Activated naive CD8-positive, alpha-beta T cell treated with anti-CD3 and anti-CD28 coated beads, Interleukin-2, amount 50 U/mL, for 24 hours (primary cell): ENCODE measurements at places on chromosomes 13 and 19.

- H3K4me3 ChIP-seq, result no peak overlapping the region
- peaks cover 63% of the 10 kb centered on the region for H3K36me3 ChIP-seq
- peak overlapping the region; percentile 29 for H3K27ac ChIP-seq
- peaks cover 13% of the 10 kb centered on the region for H3K4me1 ChIP-seq
- H3K27me3 ChIP-seq, result no peaks in the 10 kb centered on the region
Observed at GRCh38 chr19:14402332-14403144, 16.6 kb downstream of the DDX39A start.

DNA sequence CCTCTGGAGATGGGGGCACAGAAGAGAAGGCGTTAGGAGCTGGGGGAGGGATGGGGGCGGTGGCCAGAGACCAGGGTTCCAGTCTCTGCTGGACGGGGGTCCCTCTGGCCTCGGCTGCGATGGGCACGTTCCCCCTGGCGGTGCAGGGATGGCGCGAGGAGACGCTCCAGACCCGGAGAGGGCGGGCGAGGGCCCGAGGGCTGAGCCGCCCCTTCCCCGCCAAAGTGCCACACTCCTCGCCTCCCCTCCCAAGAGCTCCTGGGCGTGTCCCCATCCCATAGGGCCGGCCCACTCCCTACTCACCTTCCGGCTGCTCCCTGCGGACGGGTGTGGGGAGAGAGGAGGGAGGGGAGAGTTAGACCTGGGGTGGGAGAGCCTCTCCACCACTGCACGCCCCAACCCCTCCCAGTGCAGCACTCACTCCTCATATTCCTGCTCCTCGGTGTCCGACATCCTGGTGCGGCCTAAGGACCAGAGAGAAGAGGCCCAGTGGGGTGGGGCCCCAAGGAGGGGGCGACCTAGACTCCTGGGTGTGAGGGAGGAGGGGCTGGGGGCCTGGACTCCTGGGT lies 2.2 kb downstream of the TNNT1 start:
- peaks cover under 1% of the 10 kb centered on the region for H3K36me3 ChIP-seq
- peaks cover 5% of the 10 kb centered on the region for H3K4me1 ChIP-seq
- peaks cover 51% of the 10 kb centered on the region for H3K27me3 ChIP-seq
- H3K27ac ChIP-seq, result no peak overlapping the region

DNA sequence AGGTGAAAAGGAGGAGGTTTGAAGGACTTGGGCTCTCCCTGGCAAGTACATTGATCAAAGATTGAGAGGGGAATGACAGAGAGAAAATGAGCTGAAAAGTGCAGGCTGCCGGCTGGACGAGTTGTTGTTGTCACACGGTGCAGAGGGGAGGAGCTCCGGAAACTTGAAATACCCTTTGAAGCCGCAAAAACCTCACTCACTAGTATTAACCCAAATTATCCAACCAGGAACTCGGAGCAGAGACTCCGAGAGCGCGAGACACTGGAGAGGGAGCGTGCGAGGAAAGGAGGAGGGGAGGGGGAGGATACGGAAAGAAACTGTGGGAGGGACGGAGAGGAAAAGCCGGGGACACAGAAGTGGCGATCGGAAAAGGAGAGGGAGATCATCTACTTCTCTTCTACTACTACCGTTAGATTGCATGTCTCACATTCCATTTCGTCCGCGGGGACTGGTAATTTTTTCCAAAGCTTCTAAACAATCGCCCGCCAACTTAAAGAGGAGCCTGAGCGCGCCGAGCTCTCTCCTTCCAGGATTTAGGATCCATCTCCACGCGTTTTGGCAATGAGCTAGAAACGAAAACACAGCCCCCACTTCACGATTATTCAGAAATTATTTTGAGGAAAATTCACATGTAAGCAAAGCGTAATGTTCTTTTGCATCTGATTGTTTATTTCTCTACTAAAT lies at the start of gene DACH1:
DACH1 (minus strand) TSS at position 74 of the 684 bp plus-strand sequence.
- no peaks in the 10 kb centered on the region for H3K36me3 ChIP-seq
- peaks cover 60% of the 10 kb centered on the region for H3K27me3 ChIP-seq
- H3K4me3 ChIP-seq, result peak within 1 kb of the TSS; percentile 73
- H3K4me1 ChIP-seq, result peaks cover 19% of the 10 kb centered on the region

- no peak overlapping the region for H3K4me3 ChIP-seq
- DNase-seq, result no peak
- H3K36me3 ChIP-seq, result no peaks in the 10 kb centered on the region
- H3K4me1 ChIP-seq, result no peaks in the 10 kb centered on the region
- H3K27me3 ChIP-seq, result no peaks in the 10 kb centered on the region
- H3K27ac ChIP-seq, result no peak overlapping the region
Observed at GRCh38 chr19:48685583-48685982, 10.2 kb upstream of the FUT2 start.

DNA sequence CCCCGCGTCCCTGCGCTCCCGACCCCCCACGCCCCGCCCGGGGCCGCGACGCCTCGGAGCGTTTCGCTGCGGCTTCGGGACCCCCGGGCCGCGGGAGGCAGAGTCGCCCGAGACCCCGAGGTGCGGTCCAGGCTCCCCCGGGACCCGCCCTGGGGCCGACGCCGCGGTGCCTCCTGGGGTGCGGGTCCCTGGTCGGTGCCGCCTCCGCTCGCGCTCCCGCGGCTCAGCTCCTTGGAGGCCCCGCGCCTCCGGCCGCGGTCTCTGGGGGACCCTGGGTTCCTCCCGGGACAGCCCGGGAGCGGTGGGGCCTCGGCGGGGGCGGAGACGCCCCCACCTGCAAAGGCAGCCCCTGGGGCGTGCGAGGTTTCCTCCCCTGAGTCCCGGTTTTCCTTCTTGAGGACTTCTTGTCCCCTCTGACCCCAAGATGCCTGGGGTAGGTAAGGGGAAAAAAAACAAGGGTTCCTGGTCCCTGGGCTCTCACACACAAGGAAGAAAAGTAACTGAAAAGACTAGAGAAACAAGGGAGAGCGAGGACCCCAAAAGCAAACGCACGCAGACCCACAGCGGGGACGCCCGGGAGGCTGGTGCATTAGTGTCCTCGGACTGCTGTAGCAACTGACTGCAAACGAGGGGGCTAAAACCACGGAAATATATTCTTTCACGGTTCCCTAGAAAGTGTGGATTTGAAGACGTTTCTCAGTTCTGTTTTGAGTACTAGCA lies 740 bp downstream of the ZNF555 start:
- H3K36me3 ChIP-seq, result peaks cover 10% of the 10 kb centered on the region
- no peak for DNase-seq
- H3K27me3 ChIP-seq, result no peaks in the 10 kb centered on the region
- peaks cover 19% of the 10 kb centered on the region for H3K4me1 ChIP-seq
- peak overlapping the region; percentile 71 for H3K4me3 ChIP-seq
- no peak overlapping the region for H3K27ac ChIP-seq

GRCh38 chr13:77062097-77062496 lies 35.1 kb upstream of the FBXL3 start:
- no peak overlapping the region for H3K4me3 ChIP-seq
- H3K27me3 ChIP-seq, result no peaks in the 10 kb centered on the region
- H3K27ac ChIP-seq, result peak overlapping the region; percentile 6
